ENCODE measurements at places on chromosomes 1 and 21. TPM values are rescaled to one million over a fixed set of nuclear protein-coding genes. Genes with fewer than 3 reads are reported as not detected.

DNA sequence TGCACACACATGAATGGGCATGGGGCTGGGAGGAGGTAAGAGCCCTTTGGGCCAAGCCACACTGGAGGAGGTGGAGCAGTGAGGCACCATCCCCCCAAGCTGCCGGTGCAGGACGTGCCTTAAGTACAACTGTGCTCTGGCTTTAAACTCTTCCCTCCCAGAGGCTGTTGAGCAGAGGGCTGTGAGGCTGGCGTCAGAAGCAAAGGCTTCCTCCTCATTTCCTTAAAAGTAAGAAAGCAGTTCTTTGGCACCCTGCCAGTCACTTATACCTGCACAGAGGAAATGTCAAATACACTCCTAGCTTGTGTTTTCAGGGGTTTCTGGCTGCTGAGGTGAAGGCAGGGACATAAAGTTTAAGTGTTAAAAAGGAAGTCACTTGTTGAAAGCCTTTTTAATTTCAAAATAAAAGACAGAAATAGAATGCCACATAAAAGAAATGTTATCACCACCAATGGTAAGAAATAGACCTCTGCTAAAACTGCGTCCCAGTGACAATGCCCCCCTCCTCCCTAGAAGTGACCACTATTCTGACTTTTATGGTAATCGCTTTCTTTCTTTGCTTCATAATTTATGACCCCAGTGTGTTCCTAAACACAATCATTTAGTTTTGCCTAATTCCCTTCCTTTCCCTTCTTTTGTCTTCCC lies 33.0 kb downstream of the LAMC2 start:
- peak; percentile 54 for DNase-seq
- H3K4me3 ChIP-seq: peak overlapping the region; percentile 67
- H3K27ac ChIP-seq: peak overlapping the region; percentile 96
- peaks cover 52% of the 10 kb centered on the region for H3K4me1 ChIP-seq
- peaks cover 25% of the 10 kb centered on the region for H3K27me3 ChIP-seq

DNA sequence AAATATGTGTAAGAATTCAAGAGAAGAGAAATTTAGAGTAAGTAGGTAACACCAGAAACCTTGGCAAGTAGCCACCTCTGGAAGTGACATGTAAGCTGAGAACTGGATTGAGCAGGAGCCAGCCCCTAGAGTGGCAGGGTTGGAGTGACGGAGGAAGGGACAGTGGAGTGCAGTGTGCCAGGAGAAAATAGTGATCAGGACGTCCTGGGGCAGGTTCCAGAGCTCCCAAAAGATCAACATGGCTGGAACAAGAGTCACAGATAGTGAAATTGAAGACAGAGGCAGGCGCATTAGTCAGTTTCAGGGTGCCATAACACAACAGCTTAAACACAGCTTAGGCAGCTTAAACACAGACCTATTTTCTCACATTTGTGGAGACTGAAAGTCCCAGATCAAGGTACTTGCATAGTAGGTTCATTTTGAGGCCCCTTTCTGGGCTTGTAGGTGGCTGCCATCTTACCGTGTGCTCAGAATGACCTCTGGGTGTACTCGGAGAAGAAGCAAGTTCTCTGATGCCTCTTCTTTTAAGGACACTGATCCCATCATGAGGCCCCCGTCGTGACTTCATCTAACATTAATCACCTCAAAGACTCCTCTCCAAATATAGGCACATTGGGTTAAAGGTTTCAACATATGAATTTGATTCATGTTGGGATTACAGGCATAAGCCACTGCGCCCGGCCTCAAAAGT lies 37.2 kb downstream of the GNPAT start:
- H3K27me3 ChIP-seq: no peaks in the 10 kb centered on the region
- H3K4me3 ChIP-seq: peak overlapping the region; percentile 39
- no peaks in the 10 kb centered on the region for H3K4me1 ChIP-seq
- peak overlapping the region; percentile 15 for H3K27ac ChIP-seq
- H3K36me3 ChIP-seq: peaks cover 3% of the 10 kb centered on the region

- H3K27me3 ChIP-seq: no peaks in the 10 kb centered on the region
- no peaks in the 10 kb centered on the region for H3K36me3 ChIP-seq
- no peak overlapping the region for H3K4me3 ChIP-seq
- no peaks in the 10 kb centered on the region for H3K4me1 ChIP-seq
- no peak overlapping the region for H3K27ac ChIP-seq
Measured at GRCh38 chr1:68202239-68202832, 30.0 kb downstream of the WLS start.

DNA sequence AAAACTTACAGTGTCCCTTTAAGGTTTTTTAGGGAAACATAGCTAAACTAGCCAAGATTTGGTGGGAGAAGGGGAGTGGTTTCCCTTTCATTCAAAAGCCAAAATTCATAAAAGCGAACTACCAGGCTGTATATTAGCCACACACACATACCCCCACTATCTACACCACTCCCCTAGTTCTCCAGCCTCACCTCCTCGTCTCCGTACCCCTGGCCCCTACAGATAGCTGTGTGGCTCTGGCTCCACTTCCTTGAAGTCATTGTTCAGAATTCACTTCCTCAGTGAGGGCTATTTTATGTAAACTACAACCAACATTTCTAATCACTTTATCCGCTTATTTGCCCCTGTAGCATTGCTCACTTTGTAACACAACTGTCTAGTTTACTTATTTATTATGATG lies 5.3 kb upstream of the DPH5 start:
- no peaks in the 10 kb centered on the region for H3K36me3 ChIP-seq
- H3K27me3 ChIP-seq: peaks cover 2% of the 10 kb centered on the region
- H3K27ac ChIP-seq: no peak overlapping the region
- peaks cover 3% of the 10 kb centered on the region for H3K4me1 ChIP-seq
- DNase-seq: no peak
- H3K4me3 ChIP-seq: no peak overlapping the region

GRCh38 chr1:57112148-57112547 lies 146.3 kb upstream of the C8B start:
- H3K4me1 ChIP-seq: peaks cover 13% of the 10 kb centered on the region
- H3K27me3 ChIP-seq: peaks cover 3% of the 10 kb centered on the region
- no peak overlapping the region for H3K4me3 ChIP-seq

The GPR89B gene
- total RNA-seq: 26.0 TPM

The SLC6A17 gene
- total RNA-seq: 6.4 TPM

The TDRKH gene
- total RNA-seq: 40.1 TPM

The SOX13 gene
- total RNA-seq: 2.2 TPM

All from glutamatergic neuron (in vitro differentiated cells).